ENCODE measurements at places on chromosomes 13 and 19.

- DNase-seq: no peak
These were observed 226.4 kb downstream of the PCDH17 start for GRCh38 chr13:57857945-57858344.

DNA sequence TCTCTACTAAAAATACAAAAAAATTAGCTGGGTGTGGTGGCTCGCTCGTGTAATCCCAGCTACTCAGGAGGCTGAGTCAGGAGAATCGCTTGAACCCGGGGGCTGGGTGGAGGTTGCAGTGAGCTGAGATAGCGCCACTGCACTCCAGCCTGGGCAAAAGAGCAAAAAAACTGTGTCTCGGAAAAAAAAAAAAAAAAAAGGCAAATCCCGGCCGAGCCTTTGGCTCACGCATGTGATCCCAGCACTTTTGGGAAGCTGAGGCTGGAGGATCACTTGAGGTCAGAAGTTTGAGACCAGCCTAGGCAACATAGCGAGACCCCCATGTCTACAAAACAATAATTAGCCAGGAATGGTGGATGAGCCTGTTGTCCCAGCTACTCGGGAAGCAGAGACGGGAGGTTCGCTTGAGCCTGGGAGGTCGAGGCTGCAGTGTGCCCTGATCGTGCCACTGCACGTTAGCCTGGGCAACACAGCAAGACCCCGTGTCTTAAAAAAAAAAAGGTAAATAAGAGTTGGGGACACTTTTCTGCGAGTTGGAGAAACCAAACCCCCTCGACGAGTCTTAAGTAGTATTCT lies 574 bp upstream of the GPX4 start:
- no peak for DNase-seq

- no peak for DNase-seq
These were observed 7.4 kb downstream of the IGFLR1 start for GRCh38 chr19:35734889-35735288.

GRCh38 chr13:86445672-86446071 lies 646.5 kb upstream of the SLITRK6 start:
- no peak for DNase-seq

DNA sequence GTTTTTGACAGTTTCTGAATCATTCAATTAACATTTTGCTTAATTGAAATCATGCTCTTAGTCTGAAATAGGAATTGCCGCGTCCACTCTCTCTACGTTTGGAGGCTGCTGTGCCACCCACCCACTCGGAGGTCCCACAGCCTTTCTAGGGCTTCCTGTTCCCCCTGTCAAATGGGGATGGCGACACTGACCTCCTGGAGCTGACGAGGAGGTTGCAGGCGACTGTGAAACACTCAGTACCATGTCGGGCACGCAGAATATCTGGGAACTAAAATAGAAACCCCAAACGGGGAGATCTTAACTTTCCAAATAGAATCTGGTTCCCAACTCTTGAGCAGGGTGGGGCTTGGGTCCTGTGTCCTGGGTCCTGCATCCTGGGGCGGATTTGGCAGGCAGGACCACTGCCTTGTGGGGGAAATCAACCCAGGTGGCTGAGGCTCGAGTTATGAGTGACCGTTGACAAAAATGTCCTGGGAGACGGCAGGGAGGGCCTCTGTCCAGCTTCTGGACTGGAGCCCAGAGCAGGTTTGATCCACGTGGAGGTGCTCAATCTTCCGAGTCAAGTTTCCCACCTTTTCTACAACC lies 124.6 kb downstream of the RAB20 start:
- DNase-seq: no peak

GRCh38 chr19:6787393-6787792 lies 14.9 kb downstream of the VAV1 start:
- no peak for DNase-seq

DNA sequence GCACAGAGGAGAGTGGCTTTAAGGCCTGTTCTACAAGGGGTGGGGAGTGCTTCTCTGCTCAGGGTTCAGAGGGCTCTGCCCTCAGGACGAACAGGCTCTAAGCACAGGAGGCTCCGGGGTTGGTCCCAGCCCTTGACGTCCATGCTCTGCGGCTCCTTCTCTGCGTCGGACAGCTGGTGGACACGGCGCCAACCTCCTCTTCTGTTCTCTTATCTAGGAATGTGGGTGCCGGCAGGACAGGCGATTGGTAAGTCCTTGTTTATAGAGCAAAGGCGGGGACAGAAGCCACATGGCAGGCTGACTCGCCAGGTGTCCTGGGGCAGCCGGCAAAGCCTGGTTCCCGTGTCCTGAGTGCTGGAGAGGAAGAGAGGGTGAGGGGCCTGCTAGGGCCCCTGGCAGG lies 8.4 kb upstream of the RPS15 start:
- no peak for DNase-seq

GRCh38 chr13:36192166-36192565 lies 22.2 kb downstream of the SOHLH2 start:
- DNase-seq: no peak
